PC-9 (cell line): ENCODE measurements at places on chromosomes 2 and 18.

- DNase-seq: no peak
These were observed 685.1 kb upstream of the SLC8A1 start for GRCh38 chr2:41137031-41137430.

DNA sequence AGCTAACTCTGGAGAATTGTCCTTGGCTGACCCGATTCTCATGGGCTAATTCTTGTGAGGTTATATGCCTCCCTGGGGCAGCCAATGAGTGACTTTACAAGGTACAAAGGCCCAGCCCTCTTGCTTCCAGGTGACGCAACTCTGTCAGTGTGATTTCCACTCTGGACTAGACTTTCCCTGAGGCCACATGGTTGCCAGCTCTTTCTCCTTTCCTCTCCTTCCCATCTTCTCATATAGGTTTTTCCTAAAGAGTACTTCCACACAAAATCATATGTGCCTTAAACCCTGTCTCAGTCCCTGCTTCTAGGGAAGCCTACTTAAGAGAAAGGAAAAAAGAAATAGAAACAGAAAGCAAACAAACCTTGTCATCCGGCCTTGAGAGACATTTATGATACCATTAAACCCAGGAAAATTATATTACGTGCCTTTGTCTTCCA lies 226.2 kb upstream of the ZSWIM2 start:
- no peak for DNase-seq

DNA sequence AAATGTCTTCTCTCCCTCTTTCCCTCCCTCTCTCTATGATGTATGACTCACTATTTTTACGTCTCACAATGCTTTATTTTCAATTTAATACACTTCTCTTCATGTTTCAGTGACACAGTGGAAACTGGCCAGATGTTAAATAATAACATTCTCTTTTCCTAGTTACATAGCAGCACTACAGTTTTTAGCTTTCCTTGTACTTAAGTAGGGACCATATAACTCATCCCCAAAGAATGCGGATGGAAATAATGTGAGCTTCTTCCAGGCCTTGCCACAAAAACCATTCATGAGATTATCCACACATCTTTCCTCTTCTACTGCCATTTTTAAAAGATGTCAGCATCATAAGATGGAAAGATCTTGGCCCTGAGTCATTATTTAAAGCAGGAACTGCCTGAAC lies 789.4 kb downstream of the LRP1B start:
- no peak for DNase-seq

DNA sequence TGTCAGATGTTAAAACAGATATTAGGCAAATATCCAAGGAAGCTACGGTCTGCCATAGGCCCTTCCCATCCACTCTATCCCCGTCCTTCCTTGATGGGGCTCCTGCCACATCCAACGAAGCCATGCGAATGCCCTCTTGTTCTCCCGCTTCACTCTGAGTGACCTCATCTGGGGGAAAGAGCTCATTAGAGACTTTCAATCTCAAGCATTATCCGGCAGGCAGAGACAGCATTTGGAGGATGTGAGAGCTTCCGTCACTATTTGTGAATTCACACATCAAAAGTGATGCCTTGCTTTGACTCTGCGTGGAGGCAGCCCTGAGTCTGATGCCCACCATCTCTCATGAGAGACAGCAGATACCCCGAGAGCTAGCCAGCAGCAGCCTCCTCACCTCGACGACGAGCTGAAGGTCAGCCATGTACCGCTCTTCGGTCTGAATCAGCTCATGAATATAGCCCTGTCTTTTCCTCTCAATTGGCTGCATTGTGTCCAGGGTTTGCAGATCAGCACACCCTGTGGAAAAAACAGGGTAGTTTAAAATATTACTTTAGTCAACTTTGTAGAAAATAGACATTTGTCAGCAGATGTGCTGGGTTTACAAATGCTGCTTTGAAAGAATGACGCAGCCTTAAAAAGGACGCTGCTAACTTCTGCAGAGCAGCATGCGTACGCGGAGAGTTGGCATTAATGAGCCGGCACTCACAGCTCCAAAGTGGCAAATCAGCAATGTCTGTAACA lies 45.9 kb downstream of the FAM228A start:
- no peak for DNase-seq

DNA sequence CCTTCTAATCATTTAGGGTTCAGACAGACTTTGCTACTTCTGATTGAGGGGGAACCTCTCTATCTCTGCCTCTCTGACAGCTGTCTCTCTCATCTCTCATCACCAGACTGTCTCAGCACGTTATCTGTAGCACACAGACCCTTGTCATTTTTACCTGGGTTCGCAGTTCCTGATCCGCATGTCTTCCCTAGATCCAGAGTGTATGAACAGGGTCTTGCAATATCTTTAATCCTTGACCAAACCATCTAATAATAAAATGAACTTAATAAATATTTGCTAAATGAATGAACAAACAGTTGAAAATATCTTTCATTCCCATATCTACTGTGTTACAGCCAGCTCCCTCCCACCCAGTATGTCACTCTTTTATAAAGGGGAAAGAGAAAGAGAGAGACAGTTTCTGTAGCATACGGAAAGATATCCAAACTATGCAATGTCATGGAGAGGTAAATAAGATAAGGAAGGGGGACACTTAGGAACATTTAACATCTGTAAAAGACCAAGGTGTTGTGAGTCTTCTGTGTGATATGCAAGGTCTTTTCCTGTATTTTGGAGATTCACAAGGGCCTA lies 507.6 kb downstream of the SUCLG1 start:
- DNase-seq: no peak

DNA sequence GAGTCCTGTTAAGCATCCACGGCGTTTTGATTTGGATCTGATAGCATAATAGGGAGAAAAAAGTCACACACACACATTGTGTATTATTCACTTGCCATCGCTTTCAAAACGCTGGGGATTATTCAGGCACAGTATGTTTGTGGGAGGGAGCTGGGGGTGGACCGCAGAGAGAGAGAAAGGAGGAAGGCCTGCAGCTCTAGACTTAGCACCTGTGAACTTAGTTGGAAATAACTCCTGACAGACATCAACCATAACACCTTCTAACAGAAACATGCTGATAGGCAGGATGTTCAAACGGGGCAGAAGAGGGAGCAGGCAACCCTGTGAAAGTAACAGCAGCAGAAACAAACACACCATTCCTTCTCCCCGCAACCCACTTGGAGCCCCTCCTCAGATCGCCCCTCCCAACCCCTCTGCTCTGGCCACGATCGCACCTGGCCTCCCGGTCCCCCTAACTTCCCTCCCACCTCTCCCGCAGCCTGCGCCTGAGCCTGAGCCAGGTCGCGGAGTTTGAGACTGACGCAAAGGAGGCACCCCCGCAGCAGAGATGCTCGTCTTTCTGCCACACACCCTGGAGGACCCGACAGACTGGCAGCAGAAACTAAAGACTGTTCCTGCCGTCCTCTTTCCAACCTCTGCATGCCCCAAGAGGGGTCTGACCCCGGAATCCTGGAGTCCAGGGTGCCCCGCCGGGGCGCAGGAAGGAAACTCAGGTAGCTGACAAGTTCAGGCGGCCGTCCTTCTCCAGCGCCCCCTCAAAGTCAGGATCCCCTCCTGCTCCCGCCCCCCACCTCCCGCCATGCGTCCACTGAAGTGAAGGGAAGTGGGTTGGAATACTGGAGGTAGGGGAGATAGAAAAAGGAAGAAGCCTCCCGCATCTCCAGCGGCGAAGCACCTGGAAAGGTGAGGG lies 738 bp downstream of the CHST9 start:
- DNase-seq: no peak

- DNase-seq: no peak
These were observed 33.3 kb upstream of the KLF11 start for GRCh38 chr2:10009811-10010781.

DNA sequence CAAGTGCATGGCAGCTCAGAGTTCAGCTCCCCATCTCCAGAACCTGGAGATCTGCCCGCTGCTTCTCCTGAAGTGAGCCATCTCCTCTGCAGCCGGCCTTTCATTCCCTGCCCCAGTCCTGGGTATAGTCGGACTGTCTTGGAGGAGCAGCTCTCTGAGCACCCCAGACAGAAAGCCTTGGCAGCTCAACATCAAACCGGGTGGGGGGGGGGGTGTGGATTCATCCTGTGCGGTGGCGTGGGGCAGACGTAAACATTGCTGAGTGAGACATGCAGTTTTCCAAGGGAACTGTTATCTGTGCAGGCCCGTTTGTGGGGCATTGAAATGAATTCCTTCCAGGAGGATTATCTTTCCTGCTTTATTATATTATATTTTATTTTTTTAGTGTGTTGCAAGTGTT lies 125.9 kb upstream of the MYCN start:
- no peak for DNase-seq

GRCh38 chr2:70826696-70827350 lies 6.4 kb upstream of the CLEC4F start:
- no peak for DNase-seq

DNA sequence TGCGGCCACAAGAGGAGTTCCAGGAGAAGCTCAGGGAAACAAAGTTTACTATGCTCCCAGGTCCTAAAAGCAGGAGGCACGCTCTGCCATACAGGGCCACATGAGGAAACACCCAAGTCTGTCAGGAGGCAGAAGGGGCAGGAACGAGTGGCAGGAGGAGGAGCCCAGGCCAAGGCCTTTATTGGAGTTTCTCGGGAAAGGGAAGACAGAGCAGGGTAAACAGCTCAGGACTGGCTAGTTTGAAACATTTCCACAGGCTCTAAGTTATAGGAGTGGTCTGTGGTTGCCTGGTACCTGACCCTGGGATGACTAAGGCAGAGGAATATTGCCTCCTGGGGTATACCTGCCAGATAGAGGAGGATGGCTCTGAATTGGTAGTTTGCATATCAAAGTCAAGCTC lies 3.7 kb upstream of the ZNF638 start:
- peak; percentile 73 for DNase-seq

- no peak for DNase-seq
These were observed 36.9 kb upstream of the TTR start for GRCh38 chr18:31554776-31555175.

DNA sequence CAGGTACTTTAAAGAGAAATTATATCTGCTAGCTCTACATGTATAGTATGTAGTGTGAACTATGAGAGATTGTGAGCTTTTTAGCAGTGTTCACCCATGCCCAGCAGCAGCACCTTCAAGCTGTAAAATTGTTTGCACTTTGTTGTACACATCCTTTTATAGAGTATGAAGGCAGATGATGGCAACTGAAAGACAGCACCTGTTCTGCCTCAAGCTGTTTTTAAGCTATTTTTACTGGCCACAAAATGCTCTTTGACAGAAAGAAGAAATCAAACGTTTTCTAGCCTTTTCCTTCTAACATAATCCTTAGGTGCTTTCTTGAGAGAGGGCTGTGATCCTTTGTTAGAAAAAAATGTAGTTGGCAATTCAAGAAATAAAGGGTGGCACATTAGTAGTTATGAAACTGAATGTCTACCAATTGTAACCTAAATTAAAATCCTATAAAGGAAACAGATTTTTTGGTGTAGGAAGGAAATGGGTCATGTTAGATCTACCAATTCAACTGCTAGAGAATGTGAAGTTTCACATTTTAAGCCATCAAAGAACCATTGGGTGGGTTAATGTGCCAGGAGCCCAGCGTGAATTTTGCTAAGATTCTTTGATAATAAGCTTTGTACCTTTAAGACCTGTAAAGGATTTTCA lies 59.5 kb downstream of the R3HDM1 start:
- DNase-seq: no peak

- no peak for DNase-seq
These were observed 157.3 kb downstream of the ARHGAP28 start for GRCh38 chr18:6886797-6887330.

GRCh38 chr2:200288670-200289429 lies 17.6 kb upstream of the SPATS2L start:
- DNase-seq: peak; percentile 41

DNA sequence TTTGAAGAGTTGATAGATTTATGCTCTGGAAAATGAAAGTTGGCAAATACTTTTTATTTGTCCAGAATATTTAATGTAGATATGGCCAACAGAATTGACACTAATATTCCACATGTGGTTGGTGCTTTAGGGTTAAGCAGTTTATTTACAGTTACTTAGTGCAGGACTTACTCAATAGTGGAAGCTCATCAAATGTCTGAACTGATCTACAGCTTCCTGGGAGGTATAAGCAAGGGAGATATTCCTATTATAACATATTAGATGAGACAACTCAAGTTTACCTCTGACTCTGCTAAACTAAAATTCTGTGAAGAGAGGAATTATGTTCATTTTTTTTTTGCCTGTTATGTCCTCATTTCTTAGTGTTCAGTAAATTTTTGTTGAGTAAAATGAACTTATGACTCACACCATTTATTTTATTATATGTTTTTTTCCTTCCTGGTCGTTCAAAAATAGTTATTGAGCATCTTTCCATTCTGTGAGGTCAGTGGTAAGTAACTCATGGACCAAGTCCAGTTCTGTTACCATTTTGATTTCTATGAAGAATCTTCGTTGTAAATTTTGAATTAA lies 13.6 kb downstream of the ABI2 start:
- DNase-seq: no peak

DNA sequence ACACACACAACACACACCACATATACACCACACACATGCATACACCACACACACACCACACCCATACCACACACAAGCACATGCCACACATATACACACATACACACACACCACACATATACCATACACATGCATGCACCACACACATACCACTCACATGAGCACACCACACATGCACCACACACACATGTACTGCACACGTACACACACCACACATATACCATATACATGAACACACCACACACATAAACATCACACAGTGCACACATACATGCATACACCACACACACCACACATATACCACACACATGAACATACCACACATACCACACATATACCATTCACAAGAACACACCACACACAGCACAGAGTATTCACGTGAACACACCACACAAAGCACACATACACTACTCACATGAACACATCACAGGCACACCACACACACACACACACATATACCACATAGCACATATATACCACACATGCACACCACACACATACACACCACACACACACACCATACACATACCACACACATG lies 219.9 kb upstream of the RAB6C start:
- DNase-seq: no peak

DNA sequence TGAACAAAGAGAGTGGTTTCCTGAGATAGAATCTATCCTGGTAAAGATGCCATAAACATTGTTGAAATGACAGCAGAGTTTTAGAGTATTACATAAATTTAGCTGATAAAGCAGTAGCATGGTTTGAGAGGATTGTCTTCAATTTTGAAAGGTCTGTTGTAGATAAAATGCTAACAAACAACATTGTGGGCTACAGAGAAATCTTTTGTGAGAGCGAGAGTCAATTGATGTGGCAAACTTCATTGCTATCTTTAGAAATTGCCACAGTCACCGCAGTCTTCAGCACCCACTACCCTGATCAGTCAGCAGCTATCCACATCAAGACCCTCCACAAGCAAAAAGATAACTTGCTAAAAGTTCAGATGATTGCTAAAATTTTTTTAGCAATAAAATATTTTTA lies 17.5 kb downstream of the VRK2 start:
- no peak for DNase-seq
